Astrocyte of the spinal cord (primary cell): ENCODE measurements at places on chromosomes 1 and 21.

- peak; percentile 5 for DNase-seq
Measured at GRCh38 chr21:45618287-45618686, 25.2 kb upstream of the PCBP3 start.

- DNase-seq, result no peak
Measured at GRCh38 chr1:184824691-184825323, 70.1 kb upstream of the EDEM3 start.

DNA sequence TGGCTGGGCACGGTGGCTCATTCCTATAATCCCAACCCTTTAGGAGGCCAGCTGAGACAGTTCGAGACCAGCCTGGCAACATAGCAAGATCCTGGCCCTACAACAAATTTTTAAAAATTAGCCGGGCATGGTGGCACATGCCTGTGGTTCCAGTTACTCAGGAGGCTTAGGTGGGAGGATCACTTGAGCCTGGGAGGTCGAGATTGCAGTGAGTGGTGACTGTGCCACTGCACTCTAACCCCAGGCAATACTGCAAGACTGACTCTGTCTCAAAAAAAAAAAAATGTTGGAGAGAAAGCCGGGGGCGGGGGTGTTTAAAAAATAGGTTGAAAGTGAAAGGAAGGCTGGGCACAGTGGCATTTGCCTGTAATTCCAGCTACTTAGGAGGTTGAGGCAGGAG is 16.5 kb downstream of the CLDN19 start:
- no peak for DNase-seq

- no peak for DNase-seq
Measured at GRCh38 chr1:6059866-6060265, 14.2 kb downstream of the KCNAB2 start.

DNA sequence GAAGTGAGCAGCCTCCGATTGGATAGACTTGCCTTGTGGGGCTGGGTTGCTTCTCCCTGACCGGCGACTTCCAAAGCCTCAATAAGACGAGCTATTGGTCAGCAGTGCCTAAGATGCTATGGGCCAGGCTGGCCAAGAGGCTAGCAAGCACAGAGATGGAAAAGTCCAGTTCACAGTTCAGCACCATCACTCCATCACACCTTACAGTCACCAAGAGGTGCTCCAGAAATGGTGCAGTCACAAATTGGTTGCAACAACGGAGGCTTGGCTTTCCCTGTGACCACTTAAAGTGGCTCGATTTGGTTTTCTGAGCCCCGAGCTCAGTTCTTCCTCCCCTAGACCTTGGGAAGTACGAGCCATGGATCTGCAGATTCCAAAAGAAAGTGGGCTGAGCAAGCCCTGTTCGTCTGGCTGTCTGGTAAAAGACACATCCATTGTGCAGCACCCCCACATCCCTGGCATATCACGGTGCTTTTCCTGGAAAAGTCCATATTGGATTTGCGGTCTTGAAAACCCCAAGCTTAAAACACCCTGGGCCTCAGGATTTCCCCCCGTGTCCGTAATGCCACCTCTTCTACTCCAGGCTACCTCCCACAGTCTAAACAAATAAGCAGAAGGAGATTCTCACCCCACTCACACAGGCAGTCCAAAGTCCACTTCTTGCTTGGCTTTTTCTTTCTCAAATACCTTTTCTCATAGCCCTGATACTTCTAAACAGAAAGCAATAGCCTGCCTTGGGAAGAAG is 1.3 kb downstream of the SLAMF1 start:
- DNase-seq, result no peak

- peak; percentile 48 for DNase-seq
Measured at GRCh38 chr1:205656236-205656635, 24.1 kb downstream of the SLC45A3 start.

- no peak for DNase-seq
Measured at GRCh38 chr1:30513396-30514136, 209.8 kb downstream of the MATN1 start.

GRCh38 chr1:160997323-160998038 is 23.5 kb downstream of the F11R start:
- peak; percentile 57 for DNase-seq

GRCh38 chr1:181119093-181119989 is 30.8 kb downstream of the IER5 start:
- DNase-seq, result no peak

DNA sequence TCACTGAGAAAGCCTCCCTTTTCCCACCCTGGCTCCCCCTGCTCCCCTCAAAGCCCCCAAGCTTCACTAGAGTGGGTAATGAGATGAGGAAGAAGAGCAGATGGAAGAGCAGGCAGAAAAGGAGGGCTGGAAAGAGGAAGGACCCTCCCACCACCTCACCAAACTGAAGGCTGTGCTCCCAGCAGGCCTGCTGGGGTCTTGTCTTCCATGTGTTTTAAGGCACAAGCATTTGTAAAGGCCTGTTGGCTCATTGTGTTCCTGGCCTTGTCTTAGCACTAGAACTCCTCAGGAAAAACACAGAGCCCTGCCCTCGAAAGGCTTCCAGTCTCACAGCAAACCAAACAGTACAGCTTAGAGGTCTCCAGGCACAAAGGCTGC is 51.5 kb downstream of the TOMM20 start:
- DNase-seq, result no peak

DNA sequence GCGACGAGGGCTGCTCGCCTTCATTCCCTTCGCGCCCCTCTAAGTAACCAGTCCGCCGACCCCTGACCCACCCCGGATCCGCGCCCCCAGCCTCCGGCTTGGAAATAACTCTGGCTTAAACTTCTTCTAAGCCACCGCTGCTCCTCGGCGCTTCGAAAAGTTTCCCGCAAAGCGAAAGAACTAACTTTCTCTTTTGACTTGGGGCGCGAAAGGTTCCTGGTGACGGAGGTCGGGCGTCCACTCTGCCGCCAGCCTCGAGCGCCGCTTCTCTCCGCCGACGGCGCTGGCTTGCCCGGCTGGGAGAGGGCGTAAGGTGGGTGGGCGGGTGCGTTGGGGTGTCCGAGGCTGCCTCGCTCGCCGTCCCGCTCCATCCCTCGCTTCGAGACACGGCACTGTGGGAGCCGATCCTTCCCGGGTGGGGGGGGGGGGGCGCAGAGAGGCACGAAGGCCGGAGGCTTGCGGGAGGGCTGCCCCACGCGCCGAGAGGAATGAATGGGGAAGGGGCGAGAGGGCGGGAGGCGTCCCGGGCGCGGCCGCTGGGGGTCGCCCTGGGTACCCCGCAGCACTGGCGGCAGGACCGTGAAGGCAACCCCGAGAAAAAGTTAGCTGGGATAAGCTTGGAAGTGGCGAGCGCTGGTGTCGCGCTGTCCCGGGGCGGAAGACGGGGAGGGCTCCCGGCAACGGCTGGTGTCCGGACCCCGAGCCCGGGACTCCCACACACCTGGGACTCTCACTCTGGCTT is 569 bp downstream of the ATF3 start:
- DNase-seq, result no peak

GRCh38 chr1:35657851-35658250 is 16.5 kb upstream of the PSMB2 start:
- no peak for DNase-seq

- peak; percentile 93 for DNase-seq
Measured at GRCh38 chr21:34807881-34808568, 139.2 kb downstream of the CLIC6 start.

- DNase-seq, result no peak
Measured at GRCh38 chr1:1162597-1163537, 10.8 kb upstream of the TTLL10 start.

DNA sequence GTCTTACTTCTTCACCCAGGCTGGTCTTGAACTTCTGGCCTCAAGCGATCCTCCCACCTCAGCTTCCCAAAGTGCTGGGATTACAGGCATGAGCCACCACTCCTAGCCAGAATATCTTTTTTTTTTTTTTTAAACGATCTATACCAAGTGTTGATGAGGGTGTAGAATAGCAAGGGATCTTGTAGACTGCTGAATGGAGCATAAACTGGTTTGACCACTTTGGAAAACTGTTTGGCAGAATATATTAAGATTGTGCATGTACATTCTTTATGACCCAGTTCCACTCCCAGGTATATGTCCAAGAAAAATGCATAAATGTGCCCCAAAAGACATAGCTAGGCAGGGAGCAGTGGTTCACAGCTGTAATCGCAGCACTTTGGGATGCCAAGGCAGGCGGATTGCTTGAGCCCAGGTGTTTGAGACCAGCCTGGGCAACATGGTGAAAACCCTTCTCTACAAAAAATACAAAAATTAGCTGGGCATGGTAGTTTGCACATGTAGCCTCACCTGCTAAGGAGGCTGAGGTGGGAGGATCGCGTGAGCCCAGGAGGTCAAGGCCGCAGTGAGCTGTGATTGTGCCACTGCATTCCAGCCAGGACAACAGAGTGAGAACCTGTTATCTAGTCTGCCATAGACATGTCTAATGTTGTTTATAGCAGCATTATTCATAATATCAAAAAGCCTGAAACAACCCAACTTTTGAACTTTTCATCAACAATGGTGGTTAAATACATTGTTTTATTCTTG is 184.0 kb downstream of the VPS13D start:
- no peak for DNase-seq

- DNase-seq, result no peak
Measured at GRCh38 chr1:10744654-10745238, 51.7 kb downstream of the CASZ1 start.

DNA sequence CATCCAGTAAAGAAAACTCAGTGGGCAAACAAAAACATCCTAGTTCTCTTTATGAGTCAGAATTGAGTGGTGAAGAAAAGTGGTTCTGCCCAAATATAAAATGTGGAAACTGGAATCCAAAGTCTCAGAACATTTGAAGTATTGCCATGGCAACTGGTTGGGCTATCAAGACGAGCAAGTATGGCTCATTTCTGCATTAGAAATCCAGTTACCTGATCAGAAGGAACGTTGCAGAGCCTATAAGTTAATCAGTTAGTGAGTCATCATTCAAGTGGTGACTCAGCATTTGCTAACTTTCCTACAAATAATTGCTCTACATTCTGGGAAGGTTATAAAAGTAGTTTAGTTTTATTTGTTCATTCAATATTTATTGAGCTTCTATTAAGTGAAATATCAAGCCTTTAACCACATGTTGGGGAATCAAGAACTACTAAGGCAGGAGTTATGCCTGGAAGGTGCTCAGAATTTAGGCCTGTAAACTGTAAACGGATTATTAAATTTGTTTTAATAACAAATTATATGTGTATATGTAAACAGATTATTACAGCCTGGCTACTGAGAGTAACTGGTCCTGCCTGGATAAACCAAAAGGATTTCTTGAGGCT is 104.3 kb downstream of the PAPPA2 start:
- DNase-seq, result peak; percentile 59

DNA sequence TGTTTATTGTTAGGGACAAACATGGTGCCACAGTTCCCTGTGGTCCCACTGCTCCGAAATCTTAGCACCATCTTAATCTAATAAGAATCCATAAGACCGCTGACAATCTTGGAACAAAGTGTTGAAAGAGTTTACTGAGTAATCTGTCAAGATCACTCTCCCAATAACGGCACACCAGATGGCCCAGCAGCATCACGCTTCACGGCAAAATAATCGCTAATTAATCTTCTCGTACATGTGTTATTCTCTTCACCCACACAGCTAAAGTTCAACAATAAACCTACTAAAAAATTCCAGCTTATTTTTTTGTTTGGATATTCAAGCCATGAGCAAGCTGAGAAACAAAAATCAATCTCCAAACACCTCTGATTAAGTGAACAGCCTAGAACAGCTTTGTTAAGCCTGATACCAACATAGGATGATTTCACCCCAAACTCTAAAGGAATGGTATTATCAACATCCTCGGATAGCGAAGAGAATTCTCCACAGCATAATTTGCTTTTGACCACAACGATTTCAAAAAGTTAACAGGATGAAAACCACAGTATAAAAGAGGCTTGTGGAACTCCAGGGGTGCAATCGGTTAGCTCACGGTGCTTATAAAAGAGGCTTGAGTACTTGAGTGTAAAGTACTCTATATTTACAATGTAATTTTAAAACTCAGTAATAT is 329.9 kb upstream of the GREM2 start:
- peak; percentile 1 for DNase-seq

DNA sequence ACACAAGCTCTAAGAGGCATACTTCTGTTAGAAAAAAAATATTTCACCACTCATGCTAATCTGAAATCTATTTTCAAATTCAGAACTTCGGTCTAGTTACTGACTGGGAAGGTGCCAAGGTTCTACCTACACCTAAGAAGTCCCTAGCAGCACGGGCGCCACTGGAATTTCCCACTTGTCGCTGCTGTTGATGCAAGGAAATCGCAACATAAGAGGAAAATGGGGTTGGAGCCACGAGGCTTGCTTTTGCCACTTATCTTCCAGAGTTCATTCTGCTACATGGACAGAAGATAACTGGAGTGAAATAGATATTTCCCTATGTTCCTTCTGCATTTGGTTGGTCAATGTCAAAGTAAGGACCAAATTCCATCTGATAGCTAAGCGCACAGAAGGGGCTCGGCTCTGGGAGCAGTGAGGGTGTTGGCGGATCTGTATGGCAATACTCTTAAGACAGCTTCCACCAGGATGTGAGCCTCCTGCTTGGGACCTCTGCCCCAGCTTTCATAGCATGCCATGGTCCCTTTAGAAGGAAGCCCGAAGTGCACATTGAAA is 47.2 kb downstream of the RCAN1 start:
- no peak for DNase-seq

DNA sequence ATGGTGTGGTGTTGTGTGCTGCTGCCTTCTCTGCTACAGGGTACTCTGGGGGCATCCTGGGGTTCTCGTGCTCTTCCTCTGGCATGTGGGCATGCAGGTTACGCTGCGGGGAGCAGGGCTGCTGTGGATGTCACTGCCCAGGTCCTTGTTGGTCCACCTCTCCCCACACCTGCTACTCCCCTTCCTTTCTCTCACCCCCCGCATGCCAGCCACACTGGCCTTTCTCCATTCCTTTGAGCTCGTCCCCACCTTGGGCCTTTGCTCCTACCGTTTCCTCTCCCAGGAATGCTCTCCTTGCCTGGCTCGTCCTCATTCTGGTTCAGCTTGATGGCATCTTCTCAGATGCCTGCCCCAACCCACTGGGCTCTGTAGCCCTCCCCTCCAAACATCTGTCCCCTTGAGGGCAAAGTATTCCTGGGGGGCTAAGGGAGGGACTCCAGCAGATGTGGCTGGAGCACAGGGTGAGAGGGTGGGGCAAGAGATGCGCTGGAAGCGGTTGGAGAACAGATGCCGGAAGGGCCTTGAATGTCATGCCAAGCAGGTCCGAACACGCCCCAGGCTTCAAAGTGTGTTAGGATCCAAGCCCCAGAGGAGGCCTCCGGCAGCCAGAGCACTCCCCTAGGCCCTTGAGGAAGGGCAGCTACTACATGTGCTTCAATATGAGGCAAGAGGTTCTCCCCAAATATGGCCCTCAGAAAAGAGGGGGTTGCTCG is 23.4 kb downstream of the DMRTB1 start:
- DNase-seq, result no peak

- peak; percentile 20 for DNase-seq
Measured at GRCh38 chr1:47763591-47764171, 233.5 kb downstream of the TRABD2B start.

- no peak for DNase-seq
Measured at GRCh38 chr21:30515681-30516080, 13.7 kb upstream of the KRTAP19-5 start.

GRCh38 chr1:163906283-163906682 is 584.5 kb downstream of the NUF2 start:
- no peak for DNase-seq
